AG09309 (cell line): ENCODE measurements at places on chromosomes 6 and 20.

DNA sequence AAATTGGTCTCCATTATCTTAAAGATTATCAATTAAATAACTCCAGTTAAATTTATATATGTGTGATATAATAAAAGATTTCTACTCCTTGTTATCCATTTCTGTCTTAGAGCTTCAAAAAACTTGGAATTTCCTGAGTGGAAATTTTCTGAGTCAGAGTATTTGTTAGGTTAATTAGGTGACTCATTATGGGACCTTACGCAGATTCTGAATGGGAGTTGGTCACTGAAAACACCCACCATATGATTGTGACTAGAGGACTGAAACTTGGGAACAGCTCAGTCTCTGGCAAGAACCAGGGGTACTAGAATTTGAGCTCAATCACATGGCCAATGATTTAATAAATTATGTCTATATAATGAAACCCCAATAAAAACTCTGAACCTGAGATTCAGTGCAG lies 125.4 kb upstream of the HMGCLL1 start:
- peak; percentile 4 for DNase-seq

DNA sequence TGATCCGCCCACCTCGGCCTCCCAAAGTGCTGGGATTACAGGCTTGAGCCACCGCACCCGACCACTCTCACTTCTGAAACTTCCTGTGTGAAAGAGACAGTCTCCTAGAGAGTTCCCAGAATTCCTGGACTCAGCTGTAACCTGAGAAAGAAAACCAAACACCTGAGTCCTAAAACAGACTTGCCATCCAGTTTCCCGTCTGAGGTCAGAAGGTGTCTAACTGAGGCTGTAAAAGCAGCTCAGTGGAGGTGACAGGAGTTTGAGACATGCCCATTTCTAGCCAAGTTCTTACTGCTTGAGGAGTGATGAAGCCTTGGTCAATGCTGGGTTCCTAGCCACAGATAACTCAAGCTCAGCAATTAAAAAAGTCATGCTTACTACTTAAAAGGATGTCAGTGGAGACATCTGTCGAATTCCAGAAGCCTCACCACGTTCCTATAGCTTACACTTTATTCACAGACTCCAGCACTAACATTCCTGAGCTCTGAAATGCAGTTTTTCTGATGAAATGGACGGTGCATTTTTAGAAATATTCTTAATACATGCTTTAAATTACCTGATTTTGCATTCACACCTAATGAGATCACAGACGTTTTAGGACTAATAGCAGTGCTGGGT lies 6.1 kb downstream of the UQCC2 start:
- no peak for DNase-seq

GRCh38 chr20:675453-676314 lies at the start of gene SCRT2:
Gene SCRT2, minus strand, starts transcription at chr20:675802. Its CDS starts 201 bp downstream, at chr20:675601.
- DNase-seq = peak; percentile 10

- no peak for DNase-seq
These were observed 88.5 kb upstream of the HIVEP1 start for GRCh38 chr6:11923621-11924020.

GRCh38 chr6:148827416-148828045 lies 80.7 kb downstream of the UST start:
- DNase-seq = no peak

DNA sequence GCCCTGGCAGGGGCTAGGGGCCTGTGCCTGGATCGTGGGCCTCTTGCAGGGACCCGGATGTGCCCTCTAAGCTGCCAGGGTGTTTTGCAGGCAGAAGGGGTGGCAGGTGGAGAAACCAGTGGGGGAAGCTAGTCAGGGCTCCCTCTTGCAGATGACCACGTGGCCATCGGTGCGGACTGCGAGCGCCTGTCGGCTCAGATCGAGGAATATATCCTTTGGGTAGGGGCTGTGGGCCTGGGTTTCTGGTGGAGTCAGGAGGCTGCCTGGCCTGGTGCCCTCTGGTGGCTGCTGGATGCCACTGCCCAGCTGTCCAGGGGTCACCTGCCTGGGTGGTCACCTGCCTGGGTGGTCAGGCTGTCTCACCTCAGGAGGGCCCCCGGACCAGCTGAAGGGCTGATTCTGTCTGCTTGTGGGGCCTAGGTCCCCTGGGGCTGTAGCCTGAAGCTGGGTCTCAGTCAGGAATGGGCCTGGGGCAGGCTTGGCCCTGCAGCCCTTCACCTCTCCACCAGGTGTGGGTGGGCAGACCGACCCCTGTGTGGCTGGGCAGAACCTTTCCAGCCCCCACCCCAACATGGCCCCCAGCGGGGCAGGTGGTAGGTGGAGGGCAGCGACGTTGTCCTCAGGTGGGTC lies 6.7 kb downstream of the TCEA2 start:
- no peak for DNase-seq

DNA sequence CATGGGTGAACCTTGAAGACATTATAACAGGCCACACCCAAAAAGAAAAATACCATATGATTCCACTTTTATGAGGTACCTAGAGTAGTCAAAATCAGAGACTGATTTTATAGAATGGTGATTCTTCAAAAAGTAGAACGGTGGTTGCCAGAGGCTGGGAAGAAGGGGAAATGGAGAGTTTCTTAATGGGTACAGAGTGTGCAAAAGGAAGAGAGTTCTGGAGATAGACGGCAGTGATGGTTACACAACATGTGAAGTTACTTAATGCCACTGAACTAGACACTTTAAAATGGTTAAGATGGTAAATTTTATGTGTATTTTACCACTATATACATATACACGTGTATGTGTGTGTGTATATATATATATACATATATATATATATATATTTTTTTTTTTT lies 80.8 kb downstream of the PRND start:
- no peak for DNase-seq

DNA sequence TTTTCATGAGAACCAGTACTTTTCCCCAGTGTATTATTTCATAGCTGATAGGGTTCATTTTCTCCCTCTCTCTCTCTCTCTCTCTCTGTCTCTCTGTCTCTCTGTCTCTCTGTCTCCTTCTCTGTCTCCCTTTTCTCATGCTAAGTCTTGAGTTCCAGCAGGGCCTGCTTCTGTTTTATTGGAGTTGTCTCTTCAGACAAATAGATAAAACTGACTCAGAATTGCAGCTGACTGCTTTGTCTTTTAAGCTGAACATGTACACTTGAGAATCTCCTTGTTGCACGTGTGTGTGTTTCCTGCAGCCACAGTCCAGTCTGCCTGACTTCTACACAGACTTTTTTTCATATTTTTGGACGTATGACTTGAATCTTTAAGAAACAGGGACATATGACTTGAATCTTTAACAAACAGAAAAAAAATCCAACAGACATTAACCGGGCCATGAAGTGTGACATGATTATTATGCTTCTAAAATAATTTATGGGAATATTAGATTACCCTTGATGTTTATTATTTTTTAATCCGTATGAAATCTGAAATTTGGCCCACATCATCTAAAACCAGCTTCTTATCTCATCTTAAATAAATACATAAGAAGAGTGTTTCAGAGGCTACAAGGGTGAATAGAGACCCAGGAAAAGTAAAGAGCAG lies 71.5 kb downstream of the JAG1 start:
- no peak for DNase-seq

DNA sequence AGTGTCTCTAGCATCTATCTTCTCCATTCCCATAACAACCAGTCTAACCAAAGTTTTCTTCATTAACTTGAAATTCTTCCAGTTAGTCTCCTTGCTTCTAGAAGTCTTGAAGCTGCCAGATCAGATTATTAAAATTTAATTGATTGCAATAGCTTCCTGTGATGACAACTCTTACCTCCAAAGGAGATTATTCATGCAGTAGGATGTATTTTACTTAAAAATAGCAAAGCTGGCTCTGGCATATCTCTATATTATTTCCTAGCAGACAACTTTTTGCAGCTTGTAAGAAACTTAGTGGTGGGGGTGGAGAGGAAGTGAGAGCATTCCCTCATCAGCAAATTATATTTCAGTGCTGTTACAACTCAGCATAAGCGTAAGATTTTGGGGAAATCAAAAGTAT lies 290.4 kb downstream of the GRIK2 start:
- no peak for DNase-seq

DNA sequence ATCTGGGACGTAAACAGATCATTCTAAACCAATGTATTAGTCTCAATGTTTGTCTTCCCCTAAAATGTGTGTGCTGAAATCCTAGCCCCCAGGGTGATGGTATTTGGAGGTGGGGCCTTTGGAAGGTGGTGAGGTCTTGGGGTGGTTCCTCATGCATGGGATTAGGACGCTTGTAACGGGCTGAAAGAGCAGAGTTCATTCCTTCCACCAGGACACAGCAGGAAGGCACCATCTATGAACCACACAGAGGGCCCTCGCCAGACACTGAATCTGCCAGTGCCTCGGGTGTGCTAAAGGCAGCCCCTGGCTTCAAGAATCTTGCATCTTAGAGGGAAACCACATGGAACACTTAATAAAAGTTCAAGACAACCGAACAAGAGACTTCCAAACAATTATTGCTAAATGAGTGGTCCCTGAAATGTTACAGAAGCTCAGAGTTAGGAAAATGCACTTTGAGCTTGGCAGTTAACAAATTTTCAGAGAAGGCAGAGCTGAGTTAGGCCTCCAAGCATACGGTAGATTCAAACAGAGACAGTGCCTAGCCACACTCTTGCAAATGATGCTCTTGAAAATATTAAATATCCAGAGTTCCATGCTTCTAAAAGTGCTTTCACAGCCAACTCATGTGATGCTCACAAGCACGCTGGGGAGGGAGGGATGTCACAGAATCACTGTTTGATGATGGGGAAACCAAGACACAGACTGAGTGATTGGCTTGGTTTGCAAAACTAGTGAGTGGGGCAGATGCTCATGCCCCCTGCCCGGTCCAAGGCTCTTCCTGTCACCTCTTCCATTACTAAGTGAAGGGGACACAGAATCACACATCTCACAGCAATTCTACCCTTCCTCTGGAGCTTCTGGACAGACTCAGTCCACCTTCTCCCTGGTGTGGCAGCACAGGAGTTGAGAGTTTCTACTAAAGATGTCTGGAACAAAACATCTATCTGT lies 27.4 kb downstream of the TBC1D7 start:
- DNase-seq = no peak

DNA sequence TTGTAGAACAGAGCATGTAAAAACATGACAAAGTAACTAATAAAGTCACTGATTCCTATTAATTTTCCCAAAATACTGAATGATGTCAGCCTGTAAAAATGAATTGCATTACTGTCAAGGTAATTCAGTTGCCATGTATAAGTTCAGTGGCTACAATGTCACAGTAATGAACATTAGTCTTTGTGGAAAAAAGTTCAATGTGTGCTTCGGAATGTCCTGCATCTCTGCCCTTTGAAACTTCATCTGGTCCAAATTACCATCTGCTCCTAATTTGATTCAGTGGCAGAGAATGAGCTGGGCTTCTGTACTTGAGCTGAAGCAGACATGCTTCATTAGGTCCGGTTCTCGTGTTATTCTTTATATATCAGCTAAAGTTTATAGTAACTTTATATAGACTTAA lies 567.4 kb downstream of the COL12A1 start:
- DNase-seq = no peak

DNA sequence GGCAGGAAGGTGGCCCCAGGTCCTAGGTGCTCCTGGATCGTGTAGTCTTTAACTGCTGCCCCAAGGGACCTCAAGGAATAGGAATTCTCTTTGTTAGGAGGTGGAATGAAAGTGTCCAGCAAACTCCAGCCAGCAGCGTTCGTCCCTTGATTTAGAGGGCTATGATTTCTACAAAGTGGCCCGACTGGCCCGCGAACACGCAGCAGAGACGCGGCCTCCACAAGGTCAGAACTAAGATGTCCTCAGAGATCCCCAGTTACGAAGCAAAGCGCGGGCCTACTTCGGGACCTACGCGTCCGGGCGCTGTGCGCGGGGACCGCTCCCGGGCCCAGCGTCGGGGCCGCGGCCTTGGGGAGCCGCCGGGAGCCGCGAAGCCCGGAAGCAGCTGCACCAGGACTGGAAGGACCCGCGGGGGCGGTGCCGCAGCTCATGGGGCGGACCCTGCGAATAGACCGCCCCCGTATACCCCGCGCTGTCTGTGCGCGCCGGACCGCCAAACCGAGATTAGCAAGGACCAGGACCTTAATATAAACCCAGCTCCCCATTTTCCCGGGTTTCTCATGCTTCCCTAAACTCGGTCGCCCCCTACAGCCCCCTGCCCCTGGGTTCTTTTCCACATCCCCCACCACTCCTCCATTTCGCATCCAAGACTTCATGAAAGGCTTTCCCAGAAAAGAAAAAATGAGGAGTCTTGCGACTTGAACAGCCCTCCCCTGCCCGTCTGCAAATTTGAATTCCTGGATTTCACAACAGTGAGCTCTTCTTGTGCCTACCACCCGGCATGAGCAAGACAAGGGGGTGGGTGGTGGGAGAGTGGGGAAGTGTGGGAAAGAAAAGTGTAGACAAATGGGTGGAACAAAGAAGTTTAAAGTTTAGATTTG lies at the start of gene C6orf47:
TSS of gene C6orf47 (minus strand) at position 398 of the 881 bp plus-strand sequence. CDS start 831 bp downstream, outside the sequence.
- DNase-seq = no peak

DNA sequence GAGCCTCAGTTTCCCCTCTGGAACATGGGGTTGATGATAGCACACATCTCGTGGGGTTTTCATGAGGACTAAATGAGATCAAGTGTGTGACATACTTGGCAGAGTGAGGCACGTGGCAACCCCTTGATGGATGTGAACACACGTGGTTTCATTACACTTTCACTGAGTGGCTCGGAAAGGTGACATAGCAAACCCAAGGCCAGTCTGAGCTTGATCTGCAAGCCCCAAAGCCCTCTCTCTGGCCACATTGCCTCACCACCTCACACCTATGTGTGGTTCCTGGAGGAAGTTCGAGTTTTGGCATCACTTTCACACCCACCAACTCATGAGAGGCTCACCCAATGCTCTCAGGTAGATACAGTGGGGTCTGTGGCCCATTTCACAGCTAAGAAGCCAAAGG lies 60.0 kb downstream of the CPNE5 start:
- no peak for DNase-seq

- no peak for DNase-seq
These were observed 3.0 kb upstream of the GCM1 start for GRCh38 chr6:53151676-53152075.

DNA sequence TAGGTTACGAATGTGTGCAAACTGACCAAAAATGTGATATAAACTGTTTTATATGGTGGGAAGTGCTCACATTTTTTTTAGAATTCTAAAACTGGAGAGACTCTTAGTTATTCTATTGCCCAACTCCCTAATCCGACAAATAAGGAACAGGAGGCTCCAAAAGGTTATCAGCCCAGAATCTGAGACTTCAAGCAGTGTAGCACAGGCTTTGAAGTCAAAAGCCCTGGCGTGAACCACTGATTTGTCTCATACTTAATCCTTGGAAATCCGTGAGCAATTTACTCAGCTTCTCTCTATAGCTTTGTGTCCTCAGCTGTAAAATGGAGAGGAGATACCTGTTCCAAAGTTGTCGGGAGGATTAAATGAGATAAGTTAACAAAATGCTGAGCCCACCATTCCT lies 368.8 kb upstream of the SASH1 start:
- no peak for DNase-seq

DNA sequence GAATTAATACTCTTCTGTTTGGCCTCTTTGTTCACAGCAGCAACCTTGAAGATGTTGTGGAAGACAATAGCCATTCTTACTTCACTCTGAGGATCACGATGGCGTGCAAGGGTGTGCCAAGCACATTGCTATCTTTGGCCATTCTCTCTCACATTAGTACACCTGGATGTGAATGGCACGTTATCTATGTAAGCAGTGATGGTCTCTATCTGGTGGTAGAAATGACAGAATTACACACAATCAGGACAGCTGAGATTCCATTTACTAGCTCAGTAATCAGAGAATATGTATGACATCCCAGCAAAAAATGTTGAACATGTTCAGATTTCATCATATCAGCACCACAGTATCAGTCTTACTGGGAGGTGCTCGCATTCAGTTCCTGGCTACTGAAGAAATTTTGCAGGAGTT lies 116.2 kb downstream of the LCA5 start:
- DNase-seq = no peak

GRCh38 chr20:43193443-43193842 lies 3.7 kb upstream of the PTPRT start:
- DNase-seq = no peak
